ENCODE measurements at places on chromosomes 6 and 20.

GRCh38 chr6:55142610-55143009, 31.7 kb upstream of the HCRTR2 start:
- DNase-seq = no peak

GRCh38 chr20:19205981-19206396, 6.5 kb upstream of the SLC24A3 start:
- peak; percentile 86 for DNase-seq

DNA sequence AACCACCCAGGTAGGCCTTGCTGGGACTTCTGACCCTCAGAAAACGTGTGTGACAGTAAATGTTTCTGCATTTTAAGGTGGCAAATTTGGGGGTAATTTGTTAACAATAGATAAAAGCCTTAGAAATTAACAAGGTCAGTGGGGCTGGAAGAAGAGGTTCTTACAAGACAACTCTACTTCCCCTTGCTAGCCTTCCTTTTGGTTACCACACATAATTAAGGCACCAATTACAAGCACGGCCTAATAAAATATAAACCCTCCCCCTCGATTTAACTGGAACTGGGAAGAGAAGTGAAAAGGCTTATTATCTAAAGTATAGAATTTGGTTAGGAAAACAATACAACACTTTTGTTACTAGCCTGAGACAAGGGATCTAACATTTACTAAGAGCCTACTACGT, 38.8 kb downstream of the ELOVL5 start:
- DNase-seq = no peak

DNA sequence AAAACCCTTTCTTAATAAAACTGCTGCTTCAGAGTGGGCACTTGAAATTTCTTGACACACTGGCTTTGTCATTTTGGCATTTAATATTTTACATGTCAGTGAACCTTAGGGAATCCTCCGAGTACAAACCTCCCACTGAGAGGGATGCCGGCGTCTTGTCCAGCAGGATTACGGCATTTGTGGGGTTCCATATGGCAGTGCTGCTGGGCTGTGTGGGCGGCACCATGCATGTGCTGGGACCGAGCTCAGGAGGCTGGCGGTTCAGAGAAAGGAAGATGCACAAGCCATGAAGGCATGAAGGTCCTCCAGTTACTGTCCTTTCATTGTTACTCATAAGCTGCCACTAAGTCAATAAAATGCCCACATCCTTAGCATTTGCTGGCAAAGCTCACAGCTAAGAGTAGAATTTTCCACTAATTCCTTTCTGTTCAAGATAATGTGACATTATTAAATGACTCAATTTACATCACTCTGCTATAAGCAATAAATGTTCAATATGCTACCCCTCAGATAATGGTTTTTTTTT, 61.4 kb downstream of the LY86 start:
- DNase-seq = no peak

- no peak for DNase-seq
Measured at GRCh38 chr6:92887871-92888270, 531.5 kb downstream of the EPHA7 start.
